ENCODE measurements at places on chromosomes 12 and 14.

GRCh38 chr14:35374263-35374712 lies 30.3 kb downstream of the NFKBIA start:
- peak; percentile 51 for ATAC-seq

DNA sequence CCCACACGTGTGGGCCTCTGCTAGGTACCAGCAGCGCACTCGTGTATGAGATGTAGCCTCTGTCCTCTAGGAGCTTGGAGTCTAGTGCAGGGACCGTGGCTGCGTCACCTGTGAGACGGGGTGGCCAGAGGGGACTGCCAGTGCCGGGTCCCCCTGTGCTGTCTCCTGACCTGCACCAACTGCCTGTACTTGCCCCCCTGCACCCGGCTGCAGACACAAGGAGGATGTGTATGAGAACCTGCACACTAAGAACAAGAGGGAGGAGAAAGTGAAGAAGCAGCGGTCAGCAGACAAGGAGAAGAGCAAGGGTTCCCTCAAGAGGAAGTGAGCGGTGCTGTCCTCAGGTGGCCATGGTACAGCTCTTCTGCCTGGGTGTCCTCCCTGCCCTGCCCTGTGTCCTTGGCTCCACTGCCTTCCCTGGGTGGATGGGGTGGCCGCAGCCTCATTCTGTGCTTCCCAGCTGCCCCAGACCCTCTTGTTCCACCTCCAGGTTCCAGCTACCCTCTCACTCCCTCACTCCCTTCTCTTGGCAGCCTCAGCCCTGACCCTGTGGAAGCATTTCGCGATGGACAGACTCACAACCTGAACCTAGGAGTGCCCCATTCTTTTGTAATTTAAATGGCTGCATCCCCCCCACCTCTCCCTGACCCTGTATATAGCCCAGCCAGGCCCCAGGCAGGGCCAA lies 9.6 kb downstream of the PTPN6 start:
- ATAC-seq, result no peak

DNA sequence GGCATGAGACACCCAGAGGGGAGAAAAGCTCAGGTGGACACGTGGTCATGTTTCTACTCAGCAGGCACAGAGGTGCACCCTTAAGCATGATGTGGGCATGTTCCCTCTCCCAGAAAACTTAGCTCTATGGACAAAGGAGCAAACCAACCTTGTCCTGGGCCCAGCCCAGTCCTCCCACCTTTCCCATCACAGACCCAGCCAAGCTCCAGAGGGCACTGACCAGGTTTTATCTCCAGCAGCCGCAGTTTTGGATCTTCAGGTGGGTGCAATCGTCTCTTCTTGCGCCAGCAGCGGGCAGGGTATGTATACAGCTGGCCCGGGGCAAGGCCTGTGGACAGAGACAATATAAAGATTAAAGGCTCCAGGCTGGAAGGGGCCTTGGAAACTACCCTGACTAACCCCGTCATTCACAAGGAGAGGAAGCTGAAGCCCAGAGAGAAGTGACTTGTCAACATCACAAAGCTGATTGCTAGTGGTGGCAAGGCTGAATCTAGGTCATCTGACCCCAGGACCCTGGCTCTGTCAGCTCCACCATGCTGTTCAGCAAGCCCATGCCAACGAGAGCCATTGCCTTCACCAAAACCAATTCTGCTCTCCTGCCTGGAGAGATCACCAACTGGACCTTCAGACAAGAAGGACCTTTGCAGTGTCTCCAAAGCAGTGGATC lies 140.7 kb downstream of the DPF3 start:
- ATAC-seq, result no peak

DNA sequence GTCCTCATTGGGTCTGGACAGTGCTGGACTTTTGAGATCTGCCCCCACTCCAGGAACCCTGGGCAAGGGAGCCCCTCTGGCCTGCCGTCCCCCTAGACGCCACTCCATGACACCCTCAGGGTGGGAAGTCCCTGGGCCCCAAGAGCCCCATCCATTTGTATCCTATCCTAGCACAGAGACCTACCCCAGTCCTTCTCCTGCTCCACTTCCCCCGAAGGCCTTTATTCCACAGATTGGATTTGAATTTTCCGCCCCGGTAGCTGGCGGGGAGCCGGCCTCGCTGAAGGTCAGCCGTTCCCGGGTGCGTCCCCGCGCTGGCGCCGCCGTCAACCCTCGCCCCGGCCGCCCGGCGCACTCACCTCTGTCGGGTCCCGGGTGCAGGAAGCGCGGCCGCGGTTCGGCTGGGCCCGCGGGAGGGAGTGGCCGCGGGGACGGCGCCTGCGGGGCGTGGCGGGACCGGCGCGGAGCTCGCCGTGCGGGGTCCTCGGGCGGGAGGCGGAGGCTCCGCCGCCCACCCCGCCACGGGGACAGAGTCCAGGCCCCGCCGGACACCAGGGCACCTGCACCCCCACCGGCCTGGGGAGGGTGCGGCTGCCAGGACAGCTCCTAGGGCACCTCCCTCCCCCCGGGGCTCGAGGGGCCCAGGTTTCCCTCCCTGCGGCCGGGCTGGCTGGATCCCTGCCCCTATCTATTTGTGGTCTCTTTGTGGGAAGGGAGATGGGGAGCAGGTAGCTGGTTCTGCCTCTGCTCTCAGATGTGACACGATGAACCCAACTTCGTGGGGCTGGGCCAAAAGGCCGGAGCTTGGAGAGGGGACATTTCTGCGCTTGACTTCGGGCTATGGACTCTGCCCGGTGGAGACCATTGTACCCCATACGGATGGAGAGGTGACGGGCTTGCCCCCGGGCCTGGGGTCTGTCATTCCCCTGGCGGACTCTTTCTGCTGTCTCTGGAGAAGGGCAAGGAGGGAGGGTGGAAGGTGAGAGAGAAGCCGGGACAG lies 19.9 kb upstream of the GPR68 start:
- ATAC-seq, result peak; percentile 55

- ATAC-seq, result no peak
These were observed 168.7 kb downstream of the GALC start for GRCh38 chr14:87824266-87824665.

DNA sequence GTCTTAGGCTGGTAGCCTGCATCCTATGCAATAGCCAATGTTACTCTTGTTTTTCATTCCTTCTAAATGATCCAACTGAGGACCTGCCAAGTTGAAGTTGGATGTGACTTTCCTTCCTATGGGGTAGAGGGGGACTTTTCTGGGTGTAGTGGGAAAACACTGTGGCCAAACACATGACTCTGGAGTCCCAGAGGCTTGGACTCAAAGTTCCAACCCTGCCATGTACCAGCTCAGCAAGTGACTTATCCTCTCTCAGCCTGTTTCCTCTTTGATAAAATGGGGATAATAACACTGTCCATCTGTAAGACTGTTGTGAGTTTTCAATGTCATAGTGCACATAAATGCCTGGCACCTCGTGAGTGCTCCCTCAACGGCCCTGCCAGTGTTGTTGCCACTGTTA lies 97.0 kb downstream of the ZFP36L1 start:
- no peak for ATAC-seq

DNA sequence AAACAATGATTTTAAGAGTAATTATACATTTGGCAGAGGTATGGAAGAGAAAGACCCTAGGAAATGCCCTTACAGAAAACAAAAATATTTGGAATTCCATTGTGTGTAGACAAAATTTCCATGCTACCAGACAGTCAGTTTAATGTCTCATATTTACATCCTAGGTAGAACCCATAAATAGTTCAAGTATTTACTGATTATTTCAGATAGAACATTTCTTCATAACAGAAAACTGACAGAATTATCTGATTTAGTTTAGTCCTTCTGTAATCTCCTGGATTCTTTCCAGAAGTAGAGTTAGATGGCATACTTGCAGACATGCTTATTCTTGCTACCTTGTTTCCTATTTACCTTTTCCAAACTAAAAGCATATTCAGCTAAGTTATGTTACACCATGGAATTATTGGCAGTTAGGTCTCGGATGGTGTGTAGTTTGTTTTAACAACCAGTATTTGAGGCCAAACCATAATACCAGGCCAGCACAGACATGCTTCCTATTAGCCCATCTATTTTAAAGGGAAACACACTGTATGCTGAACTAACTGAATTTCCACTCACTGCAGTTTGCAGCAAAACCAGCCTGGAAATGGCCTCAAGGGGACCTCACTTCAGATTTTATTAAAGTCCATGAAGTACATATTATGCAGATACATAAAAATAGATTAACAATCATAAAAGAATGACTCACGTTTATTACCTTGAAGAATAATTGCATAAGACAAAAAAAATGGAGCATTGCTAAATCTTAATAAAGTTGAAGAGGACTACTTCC lies 126.6 kb upstream of the LRIG3 start:
- ATAC-seq, result peak; percentile 92

GRCh38 chr14:85695300-85695699 lies 165.4 kb downstream of the FLRT2 start:
- ATAC-seq, result no peak

GRCh38 chr14:103628684-103629502 lies at the start of gene KLC1:
TSS of gene KLC1 (plus strand) at chr14:103629211. CDS start at chr14:103654565, 25,354 bp downstream.
- peak; percentile 77 for ATAC-seq

DNA sequence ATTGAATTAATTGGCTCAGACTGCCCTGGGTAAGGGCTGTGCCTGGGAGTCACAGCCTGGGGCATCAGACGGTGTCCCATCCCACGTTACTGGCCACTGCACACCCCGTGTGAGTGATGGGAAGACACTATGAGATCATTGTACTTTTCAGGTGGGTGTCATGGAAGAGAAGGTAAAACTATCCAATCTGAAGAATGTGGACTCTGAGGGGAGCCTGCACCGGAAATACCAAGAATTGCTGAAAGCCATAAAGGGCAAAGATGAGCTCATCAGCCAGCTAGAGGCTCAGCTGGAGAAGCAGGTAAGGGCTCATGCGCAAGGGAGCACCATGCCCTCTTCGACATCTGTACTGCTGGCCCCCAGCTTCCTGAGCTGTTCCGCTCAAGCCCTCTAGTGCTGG lies 24.0 kb downstream of the PLEKHH1 start:
- ATAC-seq, result no peak

GRCh38 chr12:1864867-1865266 lies 44.5 kb downstream of the LRTM2 start:
- no peak for ATAC-seq

DNA sequence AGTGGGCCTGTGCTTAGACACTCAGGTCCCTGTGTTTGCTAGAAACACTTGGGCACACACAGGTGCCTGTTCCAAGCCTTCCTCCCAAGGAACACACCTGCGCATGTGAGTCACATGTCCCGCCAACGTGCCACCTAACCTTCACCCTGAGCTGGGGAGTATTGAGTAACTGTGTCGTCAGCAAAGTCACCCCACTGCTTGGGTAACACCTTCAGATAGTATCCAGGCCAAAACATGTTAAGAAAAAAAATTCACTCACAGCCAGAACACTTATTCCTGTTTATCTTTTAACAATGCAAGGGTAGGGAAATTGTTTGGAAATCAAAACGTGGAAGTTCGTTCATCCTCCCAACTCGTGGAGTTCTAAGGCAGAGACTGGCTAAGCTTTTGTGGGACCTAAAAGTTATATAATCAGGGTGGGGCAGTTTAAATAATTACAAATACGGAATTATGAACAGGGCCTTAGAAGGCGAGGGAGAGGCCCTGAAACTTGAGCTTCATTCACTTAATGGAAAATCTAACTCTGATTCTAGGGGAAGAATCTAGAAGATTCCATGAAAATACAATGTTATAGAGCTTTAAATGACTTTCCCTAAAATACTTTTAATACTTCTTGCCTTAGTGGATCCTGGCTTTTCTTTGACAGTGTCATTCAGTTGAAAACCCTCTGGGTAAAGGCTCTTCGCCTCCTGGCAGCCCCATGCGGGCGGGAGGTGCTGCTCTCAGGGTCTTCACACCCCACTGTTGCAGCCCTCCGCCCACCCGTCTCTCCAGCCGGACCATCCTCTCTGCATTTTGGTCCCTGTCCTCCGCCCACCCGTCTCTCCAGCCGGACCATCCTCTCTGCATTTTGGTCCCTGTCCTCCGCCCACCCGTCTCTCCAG lies 30.3 kb upstream of the ADIPOR2 start:
- ATAC-seq, result peak; percentile 83

GRCh38 chr12:50633955-50634354 lies 129.2 kb downstream of the DIP2B start:
- ATAC-seq, result no peak

- no peak for ATAC-seq
These were observed 17.7 kb upstream of the CALM1 start for GRCh38 chr14:90379106-90379505.

DNA sequence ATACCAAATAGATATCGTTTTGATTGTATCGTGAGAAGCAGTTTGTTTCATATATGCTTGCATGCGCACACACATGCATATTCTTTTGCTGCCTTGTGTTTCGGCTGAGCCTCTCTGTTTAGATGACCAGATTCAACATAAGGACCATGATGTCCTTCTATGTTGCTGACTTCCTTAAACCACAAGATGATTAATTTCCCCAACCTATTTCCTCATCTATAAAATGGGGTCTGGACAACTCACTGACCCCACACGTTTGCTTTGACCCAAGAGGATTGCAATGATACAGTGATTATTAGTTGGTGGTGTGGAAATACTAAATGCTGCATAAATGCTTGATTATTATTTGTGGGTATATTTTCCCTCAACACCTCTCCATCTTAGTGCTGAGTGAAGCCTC lies 16.8 kb upstream of the FOS start:
- ATAC-seq, result no peak

GRCh38 chr14:44778604-44779003 lies 183.1 kb downstream of the KLHL28 start:
- ATAC-seq, result no peak

- ATAC-seq, result peak; percentile 66
These were observed 77.7 kb downstream of the MAP3K9 start for GRCh38 chr14:70731447-70732239.

GRCh38 chr14:96320605-96321004 lies 42.5 kb downstream of the ATG2B start:
- ATAC-seq, result no peak

- peak; percentile 29 for ATAC-seq
These were observed 196.2 kb downstream of the CACNA1C start for GRCh38 chr12:2248901-2249381.

- ATAC-seq, result peak; percentile 84
These were observed 120.1 kb upstream of the FZD10 start for GRCh38 chr12:130041983-130042812.

GRCh38 chr12:27844366-27845090 lies 64.5 kb upstream of the MANSC4 start:
- peak; percentile 46 for ATAC-seq

GRCh38 chr12:5546616-5547015 lies 114.7 kb downstream of the NTF3 start:
- ATAC-seq, result no peak

DNA sequence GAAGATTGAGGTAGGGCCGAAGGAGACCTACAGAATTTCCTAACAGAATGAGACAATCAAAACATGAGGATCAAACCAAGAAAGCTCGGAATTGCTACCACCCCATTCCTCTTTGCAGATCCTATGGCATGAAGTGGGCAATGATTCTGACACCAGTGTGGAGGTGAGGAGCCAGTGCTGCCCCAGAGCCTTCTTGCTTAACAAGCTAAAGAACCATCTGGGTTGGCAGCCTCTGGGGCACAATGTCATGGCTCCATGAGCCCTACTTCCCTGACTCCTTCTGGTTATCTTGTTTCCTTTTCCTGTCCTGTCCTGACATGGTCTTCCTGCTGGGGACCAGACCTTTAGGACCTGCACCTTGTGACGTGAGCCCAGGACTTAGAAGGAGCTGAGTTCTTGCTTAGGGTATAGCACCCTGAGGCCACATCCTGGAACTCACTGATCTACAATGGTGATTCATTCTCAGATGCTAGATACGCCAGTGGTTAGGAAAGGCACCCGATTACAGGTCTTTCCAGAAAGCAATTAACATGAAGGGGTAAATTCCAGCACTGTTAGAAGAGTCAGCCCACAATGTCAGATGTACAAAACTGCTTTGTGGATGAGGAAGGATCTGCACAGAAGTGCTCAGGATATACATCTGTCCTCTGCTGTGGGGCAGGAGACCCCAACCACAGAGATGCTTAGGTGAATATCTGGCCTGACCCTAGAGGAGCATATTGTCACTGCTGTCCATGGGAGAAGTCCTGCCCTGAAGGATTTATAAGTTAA lies 324.2 kb downstream of the ZFP36L1 start:
- peak; percentile 65 for ATAC-seq

GRCh38 chr12:110179291-110179690 lies 55.1 kb downstream of the IFT81 start:
- ATAC-seq, result no peak

All from esophagus mucosa (tissue), 1 donor.